Spleen (tissue), 13 donors: ENCODE measurements at places on chromosomes 1 and 21. TPM values are rescaled to one million over a fixed set of nuclear protein-coding genes. Genes with fewer than 3 reads are reported as not detected.

The AGRN gene
- total RNA-seq, result 12.8 TPM

The ADPRS gene
- 21.3 TPM for total RNA-seq

The TLR5 gene
- total RNA-seq, result 15.3 TPM

DNA sequence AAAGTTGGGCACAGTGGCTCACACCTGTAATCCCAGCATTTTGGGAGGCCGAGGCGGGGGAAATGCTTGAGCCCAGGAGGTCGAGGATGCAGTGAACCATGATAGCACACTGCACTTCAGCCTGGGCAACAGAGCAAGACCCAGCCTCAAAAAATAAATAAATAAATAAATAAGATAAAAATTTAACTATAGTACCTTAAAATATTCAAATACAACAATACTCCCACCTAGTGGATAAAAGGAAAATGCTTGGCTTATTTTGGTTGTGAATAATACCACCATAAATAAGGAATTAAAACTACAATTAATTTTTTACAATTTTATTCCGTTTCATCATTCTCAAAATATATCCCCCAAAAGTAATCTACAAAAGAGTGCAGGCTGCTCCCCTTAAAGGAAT, 8.1 kb downstream of the PSMG1 start:
- DNase-seq, result no peak

DNA sequence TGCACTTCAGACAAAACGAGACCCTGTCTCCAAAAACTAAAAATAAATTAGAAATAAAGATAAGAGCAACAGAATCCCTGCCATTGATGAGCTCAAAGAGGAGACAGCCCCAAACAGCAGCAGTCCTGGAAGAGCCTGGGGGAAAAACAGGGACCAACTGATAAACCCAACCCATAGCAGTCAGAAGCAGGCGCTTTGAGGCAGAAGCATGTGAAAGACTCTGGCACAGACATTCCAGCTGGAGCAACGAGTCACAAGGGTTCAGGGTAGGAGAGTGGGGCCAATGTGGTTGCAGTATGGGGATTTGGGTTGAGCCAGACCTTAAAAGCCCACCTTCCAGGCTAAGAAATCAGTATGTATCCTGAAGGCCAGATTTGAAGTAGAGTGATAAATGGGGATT, 78.5 kb downstream of the MPZL1 start:
- no peak for DNase-seq

DNA sequence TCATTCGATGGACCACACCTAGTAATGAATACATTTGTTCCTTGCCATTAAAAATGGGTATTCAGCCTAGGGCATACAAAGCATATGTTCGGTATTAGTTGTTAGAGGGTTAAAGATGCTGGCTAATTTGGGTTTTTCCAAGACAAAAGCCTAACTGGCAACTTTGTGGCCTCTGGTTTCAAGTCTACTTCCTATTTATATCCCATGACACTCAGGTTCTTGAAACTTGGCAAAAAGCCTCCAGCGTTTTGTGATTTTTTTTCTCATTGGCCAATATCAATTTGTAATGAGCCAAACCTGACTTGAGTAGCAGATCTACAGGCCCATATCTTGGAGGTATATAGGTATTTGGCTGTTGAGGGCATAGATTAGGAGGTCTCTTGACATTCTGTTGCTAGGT, 75.3 kb downstream of the C1orf21 start:
- no peak for DNase-seq

DNA sequence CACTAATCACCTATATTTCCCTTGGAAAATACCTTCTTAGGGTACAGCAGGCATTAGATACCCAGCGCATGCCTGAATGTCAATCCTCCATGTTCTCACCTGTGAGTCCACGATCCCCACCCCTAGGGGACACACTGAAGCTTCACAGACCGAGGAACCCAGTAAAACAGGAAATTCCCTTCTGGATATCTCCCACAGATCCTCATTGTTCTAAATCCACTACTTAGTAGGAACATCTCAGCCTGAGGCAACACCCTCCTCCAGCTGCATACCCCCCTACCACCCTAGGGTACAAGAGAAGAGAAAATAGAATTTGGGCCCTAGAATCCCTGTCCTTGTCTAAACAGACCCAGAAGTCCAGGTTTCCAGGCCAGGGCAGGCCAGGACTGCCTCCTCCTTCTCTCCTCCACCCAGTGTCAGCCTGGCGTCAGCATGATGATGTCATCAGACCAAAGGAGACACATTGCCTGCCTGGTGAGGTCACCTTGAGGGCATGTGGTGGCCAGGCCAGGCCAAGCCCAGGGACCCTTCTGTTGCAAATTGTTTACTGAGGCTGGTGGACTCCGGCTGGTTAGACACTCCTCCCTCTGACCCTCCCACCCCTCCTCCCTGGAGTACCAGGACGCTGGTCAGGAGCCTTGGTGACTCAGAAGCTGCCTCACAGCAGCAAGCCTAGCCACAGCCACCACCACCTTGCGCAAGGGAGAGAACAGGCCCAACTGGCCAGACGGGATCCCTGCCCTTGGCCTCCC, 6.2 kb downstream of the NECTIN4 start:
- no peak for DNase-seq
